ENCODE measurements at places on chromosomes 2 and 18.

GRCh38 chr2:201467666-201468065 lies 16.1 kb downstream of the STRADB start:
- no peak for DNase-seq

GRCh38 chr2:43948370-43948769 lies 47.4 kb downstream of the LRPPRC start:
- DNase-seq, result no peak

- no peak for DNase-seq
Observed at GRCh38 chr2:239608723-239609122, 207.9 kb upstream of the HDAC4 start.

DNA sequence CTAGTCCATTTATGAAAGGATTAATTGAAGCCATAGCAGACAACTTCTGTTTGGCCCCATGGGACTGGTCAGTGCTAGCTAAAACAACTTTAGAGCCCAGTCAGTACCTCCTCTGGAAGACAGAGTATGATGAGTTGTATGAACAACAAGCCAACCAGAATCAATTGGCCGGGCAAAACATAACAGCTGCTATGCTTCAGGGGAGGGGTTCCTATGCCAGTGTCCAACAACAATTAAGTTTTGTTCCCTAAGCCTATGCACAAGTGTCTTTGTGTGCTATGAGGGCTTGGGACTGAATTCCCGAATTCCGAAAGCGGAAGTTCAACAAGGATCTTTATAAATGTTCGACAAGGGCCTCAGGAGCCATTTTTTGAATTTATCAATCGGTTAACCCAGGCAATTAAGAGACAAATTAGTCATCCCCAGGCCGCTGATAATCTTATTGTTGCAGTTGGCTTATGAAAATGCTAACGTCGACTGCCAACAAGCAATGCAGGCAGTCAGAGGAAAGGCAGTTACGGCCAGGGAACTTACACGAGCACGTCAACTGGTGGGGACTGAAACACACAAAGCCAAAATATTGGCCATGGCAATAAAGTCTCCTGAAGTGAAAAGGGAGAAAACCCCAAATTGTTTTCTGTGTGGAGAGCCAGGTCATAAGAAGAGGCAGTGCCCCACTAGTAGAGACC lies 57.9 kb downstream of the ZNF638 start:
- no peak for DNase-seq

- DNase-seq, result peak; percentile 77
Observed at GRCh38 chr2:25161055-25161781, 7.2 kb downstream of the POMC start.

- no peak for DNase-seq
Observed at GRCh38 chr2:231347638-231348037, 47.9 kb upstream of the B3GNT7 start.

- DNase-seq, result no peak
Observed at GRCh38 chr2:166972418-166972817, 84.1 kb downstream of the XIRP2 start.

- DNase-seq, result no peak
Observed at GRCh38 chr2:173652311-173652710, 297.6 kb downstream of the CDCA7 start.

GRCh38 chr2:151111599-151112278 lies 149.9 kb downstream of the RBM43 start:
- no peak for DNase-seq

DNA sequence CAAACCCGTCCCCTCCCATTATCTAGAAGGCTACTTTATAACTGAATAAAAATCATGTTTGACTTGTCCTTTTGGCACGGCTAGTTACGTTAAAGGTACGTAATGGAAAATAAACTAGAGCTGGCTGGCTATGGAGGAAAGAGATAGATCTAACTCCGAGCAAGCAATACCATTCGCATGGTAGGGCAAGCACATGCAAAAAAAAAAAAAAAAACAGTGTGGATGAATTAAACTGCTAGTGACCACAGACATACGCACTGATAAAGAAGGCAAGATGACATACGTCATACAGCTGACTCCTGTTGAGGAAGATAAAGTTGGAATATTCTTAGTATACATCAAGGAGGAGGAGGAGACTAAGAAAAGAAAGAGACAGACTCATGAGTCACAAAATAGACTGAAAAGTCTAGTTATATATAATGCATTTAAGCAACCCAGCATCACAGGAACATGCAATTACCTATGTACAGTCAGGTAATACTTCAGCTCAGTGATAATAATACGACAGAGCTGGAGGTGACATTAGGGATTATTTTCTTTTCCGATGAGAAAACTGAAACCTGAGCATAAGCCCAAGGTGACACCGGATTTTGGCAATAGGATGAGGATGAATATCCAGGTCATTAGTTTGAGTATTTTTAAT lies 37.9 kb upstream of the NARS1 start:
- DNase-seq, result no peak

DNA sequence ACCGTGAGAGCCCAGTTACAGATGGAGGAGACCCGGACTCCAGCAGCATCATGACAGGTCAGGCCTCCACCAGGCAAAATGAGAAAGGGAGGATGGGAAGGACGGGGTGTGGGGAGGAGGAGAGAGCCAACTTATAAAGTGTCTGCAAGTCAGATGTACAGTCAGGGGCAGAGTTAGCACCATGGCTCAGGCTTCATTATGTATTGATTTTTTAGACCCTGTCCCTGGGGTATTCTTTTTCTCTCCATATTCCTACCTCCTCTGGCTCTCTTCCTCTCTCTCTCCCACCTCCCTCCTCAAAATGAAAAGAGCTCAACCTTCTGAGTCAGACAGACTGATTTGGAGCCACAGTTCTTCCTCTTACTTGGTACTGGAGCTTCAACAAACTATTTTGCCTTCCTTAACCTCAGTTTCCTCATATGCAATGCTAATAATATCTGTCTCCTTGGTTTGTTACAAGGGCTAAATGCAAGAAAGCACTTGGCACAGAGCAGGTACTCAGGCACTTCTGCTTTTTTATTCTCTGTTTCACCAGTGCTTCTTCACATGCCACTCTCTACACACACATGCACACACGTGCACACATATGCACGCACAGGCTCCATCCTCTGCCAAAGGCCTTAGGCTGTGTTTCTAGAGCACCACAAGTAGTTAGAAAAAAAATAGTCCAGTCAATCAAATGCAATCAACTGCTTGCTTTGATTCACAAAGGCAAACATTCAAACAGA lies 92.3 kb upstream of the PKDCC start:
- no peak for DNase-seq

GRCh38 chr2:130198343-130198742 lies at the start of gene TUBA3E:
TUBA3E (minus strand) TSS chr2:130198439; CDS start chr2:130198360, 79 bp downstream.
- DNase-seq, result no peak

DNA sequence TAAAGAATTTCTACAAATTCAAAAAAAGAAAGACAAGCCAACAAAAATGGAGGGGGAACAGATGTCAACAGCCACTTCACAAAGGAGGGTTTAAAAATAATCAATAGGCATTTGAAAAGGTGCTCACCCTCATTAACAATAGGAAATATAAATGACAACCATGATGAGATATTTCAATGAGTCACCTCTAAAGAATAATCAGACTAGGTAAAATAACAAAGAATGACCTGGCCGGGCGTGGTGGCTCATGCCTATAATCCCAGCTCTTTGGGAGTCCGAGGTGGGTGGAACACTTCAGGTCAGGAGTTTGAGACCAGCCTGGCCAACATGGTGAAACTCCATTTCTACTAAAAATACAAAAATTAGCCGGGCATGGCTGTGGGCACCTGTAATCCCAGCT lies 133.6 kb downstream of the KCNE4 start:
- no peak for DNase-seq

GRCh38 chr2:105546628-105546974 lies 147.8 kb upstream of the FHL2 start:
- DNase-seq, result no peak

All from activated T-cell treated with anti-CD3 and anti-CD28 coated beads, Interleukin-2, amount 50 U/mL, for 72 hours (primary cell).